Activated CD4-positive, alpha-beta T cell treated with anti-CD3 and anti-CD28 coated beads, Interleukin-10, Interleukin-2, amounts not matched to agents 100 ng/mL and 50 ng/mL, durations not matched to agents 16 hours and 8 hours (primary cell): ENCODE measurements at places on chromosomes 3 and 15.

- no peak for DNase-seq
Observed at GRCh38 chr15:89352476-89352875, 17.9 kb upstream of the POLG start.

GRCh38 chr15:53591041-53591440 is 168.4 kb downstream of the WDR72 start:
- no peak for DNase-seq

- peak; percentile 35 for DNase-seq
Observed at GRCh38 chr3:124351430-124352148, 359.7 kb upstream of the ROPN1 start.

GRCh38 chr15:54029081-54029480 is 50.8 kb downstream of the UNC13C start:
- no peak for DNase-seq

GRCh38 chr15:69590932-69591524 is 138.4 kb downstream of the RPLP1 start:
- DNase-seq: no peak

DNA sequence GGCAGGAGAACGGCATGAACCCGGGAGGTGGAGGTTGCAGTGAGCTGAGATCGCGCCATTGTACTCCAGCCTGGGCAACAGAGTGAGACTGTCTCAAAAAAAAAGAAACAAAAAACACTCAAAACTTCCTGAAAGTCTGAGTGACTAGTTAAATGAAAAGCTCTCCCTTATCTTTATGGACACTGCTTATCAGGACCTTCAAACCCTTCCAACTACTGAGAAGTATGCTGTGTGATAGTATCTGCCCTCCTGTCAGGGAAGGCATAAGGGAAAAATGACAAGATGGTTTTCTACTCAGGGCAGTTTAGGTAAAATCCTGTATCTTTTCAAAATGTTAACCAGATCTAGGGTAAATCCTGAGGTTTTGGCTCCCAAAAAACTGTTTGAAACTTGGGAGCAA is 21.8 kb downstream of the EMC7 start:
- no peak for DNase-seq

- no peak for DNase-seq
Observed at GRCh38 chr15:82048811-82049210, 3.0 kb upstream of the MEX3B start.

DNA sequence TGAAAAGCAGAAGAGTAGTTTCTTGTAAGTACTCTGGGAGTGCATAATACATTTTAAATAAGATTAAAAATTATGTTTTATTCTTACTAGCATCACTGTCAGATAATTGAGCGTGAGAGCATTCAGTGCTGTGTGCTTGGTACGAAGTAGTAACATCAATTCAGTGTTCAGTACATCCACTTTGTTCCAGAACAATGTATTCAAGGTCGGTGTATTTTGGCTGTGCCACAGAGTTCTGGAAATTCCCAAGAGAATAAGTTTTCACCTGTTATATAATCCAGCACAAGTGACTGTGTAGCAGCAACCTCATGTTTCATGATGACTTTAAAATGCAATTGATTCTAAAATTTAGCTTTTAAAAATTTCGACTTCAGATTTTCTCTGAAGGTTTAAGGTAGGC is 130.6 kb downstream of the IGF1R start:
- DNase-seq: no peak

DNA sequence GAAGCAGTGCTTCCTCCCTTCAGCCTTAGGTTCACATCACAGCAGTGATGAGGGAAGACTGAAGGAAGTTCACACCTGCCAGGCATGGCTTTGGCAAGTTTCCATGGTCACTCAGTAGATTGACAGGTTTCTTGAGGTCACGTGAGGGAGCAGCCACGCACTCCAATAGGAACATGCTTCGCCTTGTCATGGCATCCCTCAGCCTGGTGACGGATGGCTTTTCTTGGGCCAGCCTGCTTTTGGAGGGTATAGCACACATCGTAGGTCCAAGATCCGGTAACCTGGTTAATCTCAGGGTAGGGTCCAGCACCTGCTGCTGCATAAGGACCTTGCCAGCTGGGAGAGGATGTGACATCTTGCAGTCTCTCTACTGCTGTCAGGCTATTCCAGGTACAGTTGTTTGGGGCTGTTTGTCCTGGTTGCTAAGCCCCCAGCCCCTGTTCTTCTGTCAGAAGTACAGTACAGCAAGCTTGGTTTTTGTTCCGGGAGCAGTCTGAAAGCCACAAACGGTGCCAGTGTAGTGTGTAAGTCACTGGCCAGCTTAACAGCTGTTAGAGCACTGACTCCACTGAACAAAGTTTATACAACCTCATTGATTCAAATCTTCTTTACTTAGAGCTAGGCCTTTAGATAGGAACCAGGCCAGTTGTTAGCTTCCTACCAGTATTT is 42.3 kb downstream of the PSMD6 start:
- no peak for DNase-seq

- no peak for DNase-seq
Observed at GRCh38 chr15:80779658-80780415, 667 bp downstream of the CEMIP start.

DNA sequence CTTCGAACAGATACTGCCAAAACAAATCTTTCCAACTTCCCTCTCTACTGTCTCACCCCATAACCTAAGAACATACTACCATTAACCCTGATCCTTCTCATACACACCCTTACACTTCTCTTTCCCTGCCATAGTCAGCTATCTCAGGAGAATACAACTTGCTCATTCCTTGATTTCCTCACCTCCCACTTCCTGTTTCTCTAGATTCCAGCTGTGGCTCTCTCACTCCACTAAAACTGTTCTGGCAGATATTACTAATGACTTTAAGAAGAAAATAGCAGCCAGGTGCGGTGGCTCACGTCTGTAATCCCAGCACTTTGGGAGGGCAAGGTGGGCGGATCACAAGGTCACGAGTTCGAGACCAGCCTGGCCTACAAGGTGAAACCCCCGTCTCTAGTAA is 4.6 kb downstream of the LSG1 start:
- DNase-seq: no peak

- DNase-seq: peak; percentile 49
Observed at GRCh38 chr3:133662278-133662651, 524 bp upstream of the TOPBP1 start.

GRCh38 chr3:45792036-45792435 is 4.3 kb downstream of the SLC6A20 start:
- no peak for DNase-seq

- no peak for DNase-seq
Observed at GRCh38 chr3:17399586-17399985, 342.8 kb downstream of the TBC1D5 start.

DNA sequence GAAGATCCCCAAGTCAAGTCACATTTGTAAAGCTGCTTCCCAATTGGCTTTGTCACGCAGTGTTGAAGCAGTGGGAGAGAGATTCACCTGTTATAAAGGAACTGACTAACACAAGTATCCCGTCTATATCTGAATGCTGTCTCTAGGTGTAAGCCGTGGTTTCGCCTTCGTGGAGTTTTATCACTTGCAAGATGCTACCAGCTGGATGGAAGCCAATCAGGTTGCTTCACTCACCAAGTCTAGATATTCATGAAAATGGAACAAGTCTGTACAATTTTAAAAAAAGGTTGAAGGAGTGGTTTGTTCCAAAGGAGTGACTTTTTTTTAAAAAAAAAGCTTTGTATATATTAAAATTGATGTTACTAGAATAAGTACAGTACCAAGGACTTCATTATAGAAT is 11.7 kb downstream of the RBM5 start:
- DNase-seq: no peak

DNA sequence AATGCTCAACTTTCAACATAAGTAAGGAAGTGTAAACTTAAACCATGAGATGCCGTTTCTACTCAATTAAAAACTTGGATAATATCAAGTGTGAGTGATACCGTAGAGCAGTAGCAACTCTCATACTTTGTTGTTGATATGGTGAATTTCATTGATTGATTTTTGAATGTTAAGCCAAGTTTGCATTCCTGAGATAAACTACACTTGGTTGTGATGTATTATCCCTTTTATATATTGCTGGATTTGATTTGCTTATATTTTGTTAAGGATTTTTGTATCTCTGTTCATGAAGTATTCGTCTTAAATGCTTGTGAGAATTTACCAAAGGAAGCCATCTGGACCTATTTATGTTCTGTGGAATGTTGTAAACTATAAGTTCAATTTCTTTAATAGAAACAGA is 21.7 kb downstream of the SLMAP start:
- no peak for DNase-seq

GRCh38 chr3:13790376-13791197 is 89.3 kb downstream of the WNT7A start:
- no peak for DNase-seq

GRCh38 chr3:59566481-59566975 is 516.7 kb upstream of the CFAP20DC start:
- DNase-seq: peak; percentile 90

DNA sequence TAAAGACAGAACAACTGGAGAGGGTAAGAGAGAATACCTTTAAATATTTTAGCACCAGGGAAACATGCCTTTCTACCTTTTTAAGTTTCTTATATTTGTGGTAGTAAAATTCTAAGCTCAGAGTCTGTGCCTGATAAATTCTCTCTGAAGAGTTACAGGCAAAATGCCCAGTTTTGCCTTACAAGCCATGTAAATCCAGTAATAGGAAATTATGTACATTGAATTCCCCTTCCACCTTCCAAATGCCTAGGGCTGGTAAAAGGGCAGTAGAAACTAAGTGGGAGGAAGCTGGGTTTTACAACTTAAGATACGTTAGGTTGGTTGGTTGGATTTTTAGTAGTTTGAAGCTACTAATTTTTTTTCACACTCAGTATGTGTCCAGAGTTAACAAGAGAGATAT is 43.1 kb upstream of the TP63 start:
- DNase-seq: no peak

GRCh38 chr3:79085171-79085570 is 682.6 kb downstream of the ROBO1 start:
- DNase-seq: no peak

DNA sequence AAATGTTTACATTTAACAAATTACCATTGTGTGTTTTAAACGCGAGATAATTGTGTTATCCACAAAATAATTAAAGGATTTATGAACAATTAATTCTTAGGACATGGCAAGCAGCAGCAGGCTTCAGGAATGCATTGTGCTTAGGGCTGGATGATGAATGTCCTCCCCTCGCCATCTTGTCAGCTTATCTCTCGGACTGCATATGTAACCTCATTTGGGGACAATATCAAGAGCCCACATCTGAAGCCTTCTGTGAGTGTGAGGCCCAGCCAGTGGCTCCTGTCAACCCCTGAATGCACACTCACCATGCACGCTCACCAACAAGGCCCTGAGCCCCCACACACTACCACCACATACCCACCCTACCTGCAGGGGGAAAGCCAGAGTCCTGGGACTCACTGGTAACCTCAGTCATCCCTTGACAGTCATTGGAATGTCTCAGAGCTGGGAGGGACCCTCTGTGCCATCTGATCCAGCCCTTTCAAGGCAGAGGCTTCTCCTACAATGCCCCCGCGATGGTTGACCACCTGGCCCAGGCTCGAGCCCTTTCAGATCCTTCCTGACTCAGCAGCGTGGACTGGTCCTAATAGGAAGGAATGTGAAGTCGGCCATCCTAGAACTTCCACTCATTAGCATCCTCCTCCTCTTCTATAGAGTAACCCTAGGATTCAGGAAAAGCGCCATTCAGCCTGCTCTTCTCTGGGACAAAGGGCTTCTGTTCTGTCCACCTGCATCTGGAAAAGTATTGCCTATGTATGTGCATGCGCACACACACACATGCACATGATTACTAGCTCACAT is 38.2 kb downstream of the MRPL46 start:
- DNase-seq: no peak

DNA sequence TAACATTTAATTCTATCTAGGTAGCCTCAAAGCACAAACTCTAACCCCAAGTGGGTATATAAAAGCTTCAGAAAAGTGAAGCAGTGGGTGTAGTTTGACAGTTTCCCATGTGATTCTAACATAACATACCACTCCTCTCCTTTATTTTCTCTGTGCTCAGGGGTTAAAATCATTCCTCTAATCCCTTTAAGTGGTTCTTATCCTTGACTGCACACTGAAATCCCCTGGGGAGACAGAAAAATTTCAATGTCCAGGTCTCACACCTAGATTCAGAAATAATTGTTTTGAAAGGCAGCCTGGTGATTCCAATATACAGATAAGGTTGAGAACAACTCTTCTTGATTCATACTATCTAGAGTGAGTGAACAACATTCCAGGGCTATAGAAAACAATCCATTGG is 986.4 kb downstream of the ROBO1 start:
- DNase-seq: no peak

- DNase-seq: no peak
Observed at GRCh38 chr3:171231361-171231760, 204.8 kb upstream of the SLC2A2 start.

GRCh38 chr3:186845756-186846155 is 3.2 kb downstream of the ADIPOQ start:
- DNase-seq: no peak

GRCh38 chr15:38190501-38190900 is 62.1 kb upstream of the SPRED1 start:
- DNase-seq: no peak

DNA sequence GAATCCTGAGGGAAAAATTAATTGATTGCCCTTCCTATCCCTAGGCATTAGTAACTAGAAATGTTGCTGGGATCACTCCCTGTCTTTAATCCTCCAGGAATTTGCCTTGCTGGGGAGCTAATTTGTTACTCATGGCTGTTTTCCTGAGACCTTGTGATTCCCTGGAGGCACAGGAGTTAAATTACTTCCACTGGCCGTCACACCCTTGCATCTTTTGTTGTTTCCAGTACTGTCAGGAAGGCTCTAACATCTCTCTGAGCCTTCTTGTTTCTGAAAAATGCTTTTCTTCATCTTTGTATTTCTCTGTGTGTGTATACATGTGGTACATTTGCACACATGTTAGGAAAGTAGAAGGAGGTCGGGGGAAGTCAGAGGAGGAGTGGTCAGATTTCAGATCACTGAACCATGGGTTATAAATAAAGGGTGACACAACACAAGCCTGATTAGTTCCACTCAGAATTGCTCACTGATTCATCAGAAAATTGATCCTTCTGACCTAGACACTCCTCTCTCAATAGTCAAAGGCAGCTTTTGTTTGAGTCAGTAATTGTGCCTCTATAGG is 23.5 kb upstream of the LRRFIP2 start:
- no peak for DNase-seq

DNA sequence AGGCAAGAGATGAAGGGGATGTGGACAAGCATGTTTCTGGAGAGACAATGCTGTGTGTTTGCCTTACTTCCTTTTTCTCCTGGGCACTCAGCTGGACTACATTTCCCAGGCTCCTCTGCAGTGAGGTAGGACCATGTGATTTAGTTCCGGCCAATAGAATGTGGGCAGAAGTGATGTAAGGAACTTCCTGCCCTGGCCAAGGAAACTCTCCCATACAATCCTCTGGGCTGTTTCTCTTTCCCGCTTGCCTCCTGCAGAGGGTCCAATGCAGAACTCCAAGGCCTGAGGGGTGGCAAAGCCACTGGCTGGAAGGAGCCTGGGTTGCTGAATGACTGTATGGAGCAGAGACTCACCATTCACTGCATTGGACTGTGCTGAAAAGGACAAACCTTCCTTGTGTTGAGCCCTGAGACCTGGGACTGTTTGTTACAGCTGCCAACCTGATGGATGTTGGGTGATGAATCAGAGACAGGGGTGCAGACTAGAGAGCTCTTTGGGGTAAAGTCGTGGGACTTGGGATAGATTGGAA is 82.7 kb upstream of the SLC6A6 start:
- DNase-seq: peak; percentile 64

GRCh38 chr15:49315391-49315823 is 107.6 kb upstream of the FGF7 start:
- DNase-seq: no peak
